Left colon (tissue), 2 donors: ENCODE measurements at places on chromosomes 3 and 15.

GRCh38 chr3:128098234-128098633, 25.4 kb downstream of the RUVBL1 start:
- DNase-seq: no peak

DNA sequence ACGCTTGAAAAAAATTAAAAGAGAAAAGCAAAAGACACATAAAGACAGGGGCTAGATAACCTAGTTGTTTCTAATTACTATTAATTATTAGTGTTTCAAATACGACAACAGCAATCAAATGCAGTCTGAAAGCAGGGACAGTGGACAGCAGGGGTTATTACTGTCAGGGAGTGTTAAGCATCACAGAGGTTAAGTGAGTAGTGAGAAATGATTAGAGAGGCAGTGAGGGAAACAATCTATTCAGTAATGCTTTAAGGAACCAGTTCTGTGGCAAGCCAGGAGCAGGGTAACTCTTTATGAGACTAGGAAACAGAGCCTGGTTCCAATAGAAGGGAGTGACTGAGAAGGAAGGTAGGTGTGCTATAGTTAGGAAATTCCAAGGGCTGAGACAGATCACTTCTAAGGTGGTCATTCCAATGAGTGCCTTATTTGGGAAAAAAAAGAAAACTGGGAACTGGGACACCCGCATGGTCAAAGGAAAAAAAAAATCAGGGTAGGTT, 15.0 kb downstream of the RYK start:
- DNase-seq: no peak

DNA sequence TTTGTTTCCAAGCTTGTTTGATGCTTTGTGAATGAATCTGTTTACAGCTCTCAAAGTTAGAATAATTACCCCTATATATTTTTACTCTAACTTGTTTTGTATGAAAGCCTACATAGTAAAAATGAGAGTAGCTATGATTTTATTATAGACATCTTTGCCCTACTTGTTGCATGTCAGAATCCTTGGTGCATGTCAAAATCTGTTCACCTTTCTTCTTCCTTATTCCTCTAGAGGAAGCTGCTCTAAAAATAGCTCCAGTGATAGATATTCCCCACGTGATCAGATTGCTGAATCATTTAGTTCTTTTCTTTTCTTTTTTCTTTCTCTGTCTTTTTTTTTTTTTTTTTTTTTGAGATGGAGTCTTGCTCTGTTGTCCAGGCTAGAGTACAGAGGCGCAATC, 39.8 kb downstream of the LRRC49 start:
- DNase-seq: no peak

- no peak for DNase-seq
Observed at GRCh38 chr3:66748175-66748876, 247.5 kb upstream of the LRIG1 start.

- DNase-seq: no peak
Observed at GRCh38 chr3:99330924-99331532, 307.4 kb upstream of the COL8A1 start.

DNA sequence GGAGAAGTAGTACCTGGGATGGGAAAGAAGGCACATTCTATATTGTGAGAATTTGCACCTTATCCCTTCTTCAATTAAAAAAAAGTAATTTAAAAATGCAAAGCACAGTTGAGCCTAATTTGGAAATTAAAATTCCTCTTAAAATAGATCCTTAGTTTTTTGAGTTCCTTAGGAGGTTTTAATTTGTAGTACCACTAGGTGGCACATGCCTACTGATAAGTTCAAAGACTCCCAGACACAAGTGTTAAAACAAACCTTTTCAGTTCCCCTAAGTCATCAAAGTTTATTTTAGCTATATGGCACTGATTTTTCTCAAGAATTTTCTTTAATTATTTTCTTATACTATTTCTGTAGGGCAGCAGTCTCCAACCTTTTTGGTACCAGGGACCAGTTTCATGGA, 127.6 kb upstream of the AZI2 start:
- DNase-seq: no peak

GRCh38 chr15:35118960-35119359, 33.9 kb upstream of the NANOGP8 start:
- DNase-seq: no peak

GRCh38 chr15:69067296-69067695, 52.8 kb downstream of the NOX5 start:
- no peak for DNase-seq

DNA sequence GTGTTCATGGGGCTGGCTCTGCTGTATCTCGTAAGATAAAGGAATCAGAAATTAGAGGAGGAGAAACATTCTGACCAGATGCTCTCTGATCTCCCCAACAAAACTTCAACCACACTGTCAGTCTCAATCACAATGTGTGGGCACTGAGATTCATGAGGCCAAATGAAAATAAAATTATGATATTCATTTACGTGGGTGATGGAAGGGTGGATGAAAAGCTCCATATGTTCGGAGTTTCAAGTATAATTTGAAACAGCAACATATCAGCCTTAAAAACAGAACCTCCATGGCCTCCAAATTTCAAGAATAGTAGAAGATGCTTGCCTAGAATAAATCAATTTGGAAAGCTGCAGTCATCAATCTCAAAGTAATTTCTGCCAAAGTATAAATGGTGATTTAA, 363.7 kb downstream of the MAGI1 start:
- no peak for DNase-seq

GRCh38 chr3:124858275-124858674, 28.9 kb downstream of the ITGB5 start:
- no peak for DNase-seq

DNA sequence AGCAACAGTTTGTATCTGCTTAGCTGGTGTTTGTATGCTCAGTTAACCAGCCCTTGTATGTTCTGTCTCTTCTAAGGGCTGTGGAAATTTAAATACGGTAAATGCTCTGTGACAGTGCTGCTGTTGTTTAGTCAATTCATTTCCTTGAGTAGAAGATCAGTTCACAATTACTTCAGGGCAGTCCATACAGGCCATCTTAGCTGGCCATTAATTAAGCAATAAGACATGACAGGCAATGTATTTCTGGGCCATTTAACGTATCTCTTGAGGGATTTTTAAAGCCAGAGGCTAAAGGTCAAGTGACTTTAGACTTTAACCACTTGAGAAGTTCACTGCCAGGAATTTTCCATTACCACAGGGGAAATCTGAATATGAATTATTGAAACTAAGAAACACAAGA, 351.8 kb downstream of the ZIC1 start:
- no peak for DNase-seq

- no peak for DNase-seq
Observed at GRCh38 chr15:68259883-68260282, 17.7 kb upstream of the FEM1B start.

GRCh38 chr15:71687902-71688508, 122.3 kb upstream of the NR2E3 start:
- DNase-seq: no peak

DNA sequence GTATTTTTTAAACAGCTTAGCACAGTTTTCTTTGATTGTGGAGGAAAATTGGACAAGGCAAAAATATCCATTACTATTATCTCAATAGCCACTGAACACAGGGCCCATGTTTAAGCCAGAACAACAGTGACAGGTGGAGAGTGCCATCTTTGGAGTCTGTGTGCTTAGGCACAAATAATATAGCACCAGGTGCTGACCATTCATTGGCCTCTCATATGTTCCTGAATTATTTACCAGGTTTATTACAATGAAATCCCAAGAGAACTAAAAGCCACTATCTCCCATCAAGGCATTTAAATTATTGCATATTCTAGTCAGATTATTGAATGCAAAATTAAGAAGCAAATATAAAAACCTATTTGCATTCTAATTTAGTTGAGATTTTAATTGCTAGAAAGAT, 39.6 kb downstream of the GPR156 start:
- DNase-seq: no peak

DNA sequence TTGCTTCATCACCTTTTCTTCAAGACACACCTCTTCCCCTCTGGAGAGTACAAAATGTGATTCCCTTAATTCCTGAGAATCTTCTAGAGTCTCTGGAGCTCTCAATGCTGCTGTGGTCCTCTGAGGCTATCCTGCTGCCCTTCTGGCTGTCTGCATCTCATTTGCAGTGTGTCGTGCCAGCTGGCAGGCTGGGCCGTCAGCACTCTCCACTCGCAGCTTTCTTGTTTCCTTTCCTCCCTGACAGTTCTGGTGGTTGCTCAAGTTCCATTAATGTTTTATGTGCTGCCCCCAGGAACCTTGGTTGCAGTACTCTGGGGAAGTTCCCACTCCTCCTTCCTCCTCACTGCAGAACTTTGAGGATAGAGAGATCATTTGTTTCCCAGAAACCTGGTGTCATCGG, 210.8 kb upstream of the ROPN1 start:
- DNase-seq: peak; percentile 23

GRCh38 chr15:58284293-58284692, 146.1 kb downstream of the AQP9 start:
- no peak for DNase-seq

- no peak for DNase-seq
Observed at GRCh38 chr15:52124270-52124880, 11.8 kb upstream of the BCL2L10 start.

DNA sequence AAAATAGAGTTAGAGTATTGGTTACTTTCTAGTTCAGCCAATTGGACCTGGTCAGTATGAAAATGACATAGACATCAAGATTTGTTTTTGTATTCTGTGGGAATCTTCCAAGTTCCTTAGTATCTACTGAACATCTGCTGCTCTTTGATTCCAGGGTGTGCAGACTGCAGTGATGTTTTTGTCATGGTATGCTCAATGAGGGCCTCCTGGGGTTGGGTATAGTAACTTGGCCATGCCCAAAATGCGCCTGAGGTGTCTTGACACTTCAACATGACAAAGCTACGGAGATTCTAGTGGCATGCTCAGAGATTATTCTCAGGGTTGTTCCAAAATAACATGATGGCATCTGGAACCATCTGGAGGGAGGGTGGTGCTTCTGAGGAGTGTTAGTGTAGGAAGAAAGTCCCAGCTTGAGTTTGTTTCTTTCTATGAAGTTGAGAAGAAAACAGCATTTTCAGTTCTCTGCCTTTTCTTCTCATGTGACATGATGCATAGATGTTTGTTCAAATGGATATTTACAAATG, 313.5 kb upstream of the TBL1XR1 start:
- DNase-seq: no peak

- no peak for DNase-seq
Observed at GRCh38 chr3:140521751-140522445, 156.0 kb upstream of the TRIM42 start.

- DNase-seq: no peak
Observed at GRCh38 chr3:186456731-186457191, 87.4 kb downstream of the CRYGS start.

DNA sequence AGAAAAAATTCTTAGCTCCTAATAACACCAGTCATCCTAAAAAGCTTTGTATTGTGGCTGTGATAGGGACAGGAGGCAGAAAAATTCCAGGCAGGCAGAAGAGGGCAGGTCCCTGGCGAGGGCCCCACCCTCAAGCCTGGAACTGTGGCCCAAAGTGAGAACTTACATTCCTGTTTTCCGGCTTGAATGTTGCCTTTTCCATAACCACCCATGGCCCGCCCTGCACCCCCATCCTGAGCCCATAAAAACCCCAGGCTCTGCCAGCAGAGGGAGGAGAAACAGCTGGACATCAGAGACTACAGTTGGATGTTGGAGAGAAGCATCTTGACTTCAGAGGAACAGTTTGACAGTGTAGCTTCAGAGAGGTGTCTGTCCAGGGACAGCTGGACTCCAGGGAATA, 37.3 kb downstream of the SLCO2A1 start:
- DNase-seq: no peak

DNA sequence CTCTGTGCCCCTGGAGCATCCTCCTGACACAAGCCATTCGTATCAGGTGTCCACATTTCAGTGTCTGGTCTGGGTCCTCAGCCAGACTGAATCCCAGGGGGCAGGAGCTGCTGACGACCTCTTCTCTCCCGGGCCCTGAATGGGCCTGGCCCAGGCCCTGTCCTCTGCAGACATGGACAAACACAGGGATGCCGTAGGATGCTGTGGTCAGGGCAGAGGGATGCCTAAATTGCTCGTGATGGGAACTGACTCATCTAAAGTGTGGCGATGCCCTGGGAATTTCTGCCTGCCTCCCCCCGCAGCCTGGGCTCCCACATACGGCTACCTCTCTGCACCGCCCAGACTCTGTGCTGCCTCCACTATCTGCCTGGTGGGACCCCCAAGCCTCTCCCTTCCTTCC, 58.5 kb upstream of the CTSH start:
- DNase-seq: no peak

DNA sequence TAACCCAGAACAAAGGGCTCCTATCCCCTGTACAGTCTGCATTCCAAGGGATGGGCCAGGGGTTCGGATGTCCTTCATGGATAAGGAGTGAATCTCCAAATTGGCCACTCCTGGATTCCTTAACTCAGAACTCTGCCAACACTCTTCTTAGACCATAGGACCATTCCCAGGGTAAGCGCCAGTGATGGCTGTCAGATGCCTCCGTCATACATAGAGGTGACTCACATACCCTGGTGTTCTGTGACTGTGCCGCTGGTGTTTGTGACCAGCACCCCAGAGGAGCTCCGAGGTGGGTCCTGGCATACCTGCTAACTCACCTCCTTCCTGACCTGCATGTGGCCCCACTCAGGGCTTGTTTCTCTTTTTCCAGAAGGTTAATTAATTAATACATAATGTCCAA, 134.7 kb downstream of the KLF13 start:
- no peak for DNase-seq

DNA sequence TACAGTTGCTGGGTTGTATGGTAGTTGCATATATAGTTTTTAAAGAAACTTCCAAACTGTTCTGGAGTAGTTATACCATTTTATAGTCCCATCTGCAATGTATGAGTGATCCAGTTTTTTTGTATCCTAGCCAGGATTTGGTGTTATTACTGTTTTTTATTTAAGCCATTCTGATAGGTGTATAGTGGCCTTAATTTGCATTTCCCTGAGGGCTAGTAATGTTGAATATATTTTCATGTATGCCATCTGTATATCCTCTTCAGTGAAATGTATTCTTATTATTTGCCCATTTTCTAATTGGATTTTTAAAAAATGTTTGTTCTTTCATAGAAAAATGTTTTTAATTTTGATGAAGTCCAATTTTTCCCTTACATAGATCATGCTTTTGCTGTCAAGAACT, 29.2 kb downstream of the PXK start:
- no peak for DNase-seq

DNA sequence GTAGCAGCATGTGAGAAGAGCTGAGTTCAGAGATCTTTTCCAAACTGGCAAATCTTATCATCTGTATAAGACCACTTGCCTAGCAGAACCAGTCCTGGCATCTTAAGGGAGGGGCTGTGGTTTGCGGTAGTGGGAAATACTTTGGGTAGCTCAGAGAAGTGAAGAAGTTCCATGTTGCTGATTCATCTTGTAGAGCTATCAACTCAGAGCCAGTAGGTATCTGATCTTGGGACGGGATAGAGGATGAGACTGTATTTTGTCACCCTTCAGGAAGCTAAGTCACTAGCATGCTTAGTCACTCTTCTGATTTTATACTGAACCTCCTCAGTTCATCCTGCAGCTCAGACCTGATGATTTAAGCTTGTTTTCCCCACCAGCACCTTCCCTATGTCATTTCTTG, 211.4 kb downstream of the NR1D2 start:
- no peak for DNase-seq

GRCh38 chr3:127629467-127630403, 750 bp downstream of the PODXL2 start:
- DNase-seq: peak; percentile 42
